Muscle of leg (tissue), 16 donors: ENCODE measurements at places on chromosomes 1 and 21. TPM values are rescaled to one million over a fixed set of nuclear protein-coding genes. Genes with fewer than 3 reads are reported as not detected.

ALX3 gene
- polyA plus RNA-seq, result not detected

TMEM240 gene
- 5.0 TPM for polyA plus RNA-seq

GRCh38 chr1:116855773-116856201, 53.9 kb upstream of the PTGFRN start:
- DNase-seq, result peak; percentile 91

TTC34 gene
- 0.50 TPM for polyA plus RNA-seq

ZNF695 gene
- polyA plus RNA-seq, result 2.1 TPM

GRCh38 chr1:56267611-56268010, 311.8 kb downstream of the PLPP3 start:
- no peak for DNase-seq

DNA sequence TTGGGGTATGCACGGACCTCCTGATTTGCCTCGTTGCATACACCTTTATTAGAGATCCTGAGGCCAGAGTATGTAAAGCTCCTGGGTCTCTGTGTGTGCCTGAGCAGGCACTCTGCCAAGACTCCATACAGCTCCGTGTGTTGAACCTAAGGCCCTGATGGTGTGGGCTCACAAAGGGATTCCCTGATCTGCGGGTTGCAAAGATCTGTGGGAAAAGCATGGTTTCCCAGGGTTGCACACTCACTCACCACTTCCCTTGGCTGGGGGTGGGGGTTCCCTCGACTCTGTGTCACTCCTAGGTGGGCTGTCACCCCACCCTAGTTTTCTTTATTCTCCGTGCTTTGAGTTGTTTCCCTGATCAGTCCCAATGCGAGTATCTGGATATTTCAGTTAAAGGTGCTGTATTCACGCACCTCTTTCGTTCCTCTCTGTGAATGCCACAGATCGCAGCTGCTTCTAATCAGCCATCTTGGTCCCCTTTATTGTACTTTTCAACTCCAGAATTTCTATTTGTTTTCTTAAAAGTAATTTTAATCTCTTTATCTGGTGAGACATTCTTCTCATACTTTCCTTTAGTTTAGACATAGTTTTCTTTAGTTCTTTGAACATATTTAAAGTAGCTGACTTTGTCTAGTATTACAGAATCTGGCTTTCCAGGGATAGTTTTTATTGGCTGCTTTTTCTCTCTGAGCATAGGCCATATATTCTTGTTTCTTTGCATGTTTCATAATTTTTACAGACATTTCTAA, 39.0 kb upstream of the F3 start:
- DNase-seq, result no peak

DNA sequence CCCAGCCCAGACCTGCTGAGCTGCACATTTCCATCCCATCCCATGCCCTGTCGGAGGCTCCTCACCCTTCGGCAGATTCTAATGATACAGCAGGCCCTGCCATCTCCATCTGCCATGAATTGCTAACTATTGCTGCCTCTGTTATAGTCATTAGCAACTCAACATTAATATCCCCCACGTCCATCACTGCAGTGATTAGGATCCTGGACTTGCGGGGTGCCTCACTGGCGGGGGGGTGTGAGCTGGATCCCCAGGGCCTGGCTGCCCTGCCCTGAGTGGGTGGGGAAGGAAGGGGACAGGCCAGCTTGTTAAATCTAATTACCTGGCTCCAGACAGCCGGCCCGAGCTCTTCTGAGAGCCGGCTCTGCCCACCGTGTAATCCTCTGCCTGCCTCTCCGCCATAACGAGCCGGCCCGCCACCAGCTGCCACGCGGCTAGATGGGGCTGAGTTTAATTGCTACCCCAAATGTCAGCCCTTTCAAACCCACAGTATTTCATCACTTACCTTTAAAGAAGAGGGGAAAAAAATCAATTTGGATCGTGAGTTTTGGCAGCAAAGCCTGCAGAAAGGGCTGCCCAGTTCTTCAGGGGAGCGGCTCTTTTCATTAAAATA, 227.3 kb upstream of the CSF3R start:
- peak; percentile 75 for DNase-seq

DNA sequence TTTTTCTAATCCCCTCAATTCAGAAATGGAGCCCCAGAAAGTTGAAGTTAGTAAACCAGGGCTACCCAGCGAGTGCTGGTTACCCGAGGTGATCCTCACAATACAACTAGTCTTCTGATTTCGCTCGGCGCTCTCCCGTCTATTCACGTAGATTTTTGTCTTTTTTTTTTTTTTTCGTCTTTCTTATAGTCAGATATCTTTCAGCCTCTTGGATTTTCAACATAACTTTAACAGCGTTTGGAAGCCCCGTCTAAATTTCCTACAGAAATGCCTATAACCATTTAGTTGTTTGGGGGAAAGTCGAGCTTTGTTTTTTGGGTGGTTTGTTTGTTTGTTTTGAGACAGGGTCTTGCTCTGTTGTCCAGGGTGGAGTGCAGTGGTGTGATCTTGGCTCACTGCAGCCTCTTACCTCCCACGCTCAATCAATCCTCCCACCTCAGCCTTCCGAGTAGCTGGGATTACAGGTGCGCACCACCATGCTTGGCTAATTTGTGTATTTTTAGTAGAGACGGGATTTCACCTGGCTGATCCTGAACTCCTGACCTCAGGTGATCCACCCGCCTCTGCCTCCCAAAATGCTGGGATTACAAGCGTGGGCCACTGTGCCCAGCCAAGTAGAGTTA, 818 bp upstream of the TMEM50B start:
- no peak for DNase-seq

DNA sequence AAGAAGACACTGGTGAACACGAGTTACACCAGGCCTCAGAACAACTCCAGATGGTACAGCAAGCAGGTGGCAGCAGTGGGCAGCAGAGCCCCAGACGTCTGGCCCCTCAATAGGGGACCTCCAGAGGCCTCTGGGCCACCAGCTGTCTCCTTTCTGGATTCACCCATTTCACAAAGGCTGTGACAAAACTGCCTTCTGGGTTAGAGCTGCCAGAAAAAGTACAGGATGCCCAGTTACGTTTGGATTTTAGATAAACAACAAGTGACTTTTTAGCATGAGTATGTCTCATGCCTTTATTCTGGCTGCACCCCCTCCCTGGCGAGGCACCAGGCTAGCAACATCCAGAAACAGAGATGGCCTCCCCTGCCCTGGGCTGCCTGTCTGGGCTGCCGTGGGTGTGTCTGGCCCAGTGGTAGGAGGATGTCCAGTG, 30.1 kb downstream of the ITPKB start:
- no peak for DNase-seq
